ENCODE measurements at places on chromosomes 13 and 19. TPM values are rescaled to one million over a fixed set of nuclear protein-coding genes. Genes with fewer than 3 reads are reported as not detected.

KIR2DL3 gene
- total RNA-seq, result not detected

ZNF85 gene
- 12.4 TPM for total RNA-seq

PSG6 gene
- total RNA-seq, result 0.53 TPM

ZIC5 gene
- not detected for total RNA-seq

MISP gene
- total RNA-seq, result 0.09 TPM

NTF4 gene
- 1.6 TPM for total RNA-seq

GNG14 gene
- not detected for total RNA-seq

C19orf67 gene
- total RNA-seq, result 0.18 TPM

GPR12 gene
- 0.09 TPM for total RNA-seq

CPAMD8 gene
- 3.2 TPM for total RNA-seq

ZNF446 gene
- total RNA-seq, result 7.8 TPM

DNA sequence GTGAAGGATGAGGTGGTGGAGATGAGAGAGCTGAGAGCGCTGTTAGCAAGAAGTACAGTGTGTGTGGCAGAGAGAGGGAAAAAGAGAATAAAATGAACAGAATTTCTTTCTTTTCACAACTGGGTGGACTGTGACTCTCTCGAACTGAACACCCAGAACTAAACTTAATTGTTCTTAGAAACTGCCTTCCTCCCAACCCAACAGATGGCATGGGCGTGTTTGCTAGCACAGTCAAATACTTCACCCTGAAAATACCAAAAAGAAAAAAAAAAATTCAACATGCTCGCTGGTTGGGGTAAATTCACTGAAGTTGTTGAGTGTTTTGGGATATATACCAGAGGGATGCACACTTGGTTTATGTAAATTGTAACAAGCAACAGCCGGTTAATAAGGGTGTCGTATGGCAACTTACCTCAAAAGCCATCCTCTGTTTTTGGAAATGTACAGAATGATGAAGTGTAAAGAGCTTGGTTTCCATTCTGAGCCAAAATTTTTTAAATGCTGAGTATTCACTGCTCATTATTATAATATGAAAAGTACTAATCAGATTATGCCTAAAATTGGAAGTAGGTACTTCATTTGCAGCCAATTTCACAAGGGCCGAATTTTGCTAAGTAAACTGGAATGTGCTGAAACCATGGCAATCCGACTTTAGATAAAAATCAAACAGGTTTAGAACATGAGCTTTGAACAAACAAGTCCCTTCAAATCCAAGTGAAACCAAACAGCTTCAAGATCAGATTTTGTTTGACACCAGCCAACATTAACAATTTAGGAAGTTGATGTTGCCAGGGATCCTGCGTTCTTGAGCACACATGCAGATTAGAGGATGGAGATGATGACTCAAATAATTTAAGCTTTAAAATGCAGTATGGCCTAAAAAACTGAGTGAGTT, 115.8 kb downstream of the ZIC5 start:
- no peak for DNase-seq

DNA sequence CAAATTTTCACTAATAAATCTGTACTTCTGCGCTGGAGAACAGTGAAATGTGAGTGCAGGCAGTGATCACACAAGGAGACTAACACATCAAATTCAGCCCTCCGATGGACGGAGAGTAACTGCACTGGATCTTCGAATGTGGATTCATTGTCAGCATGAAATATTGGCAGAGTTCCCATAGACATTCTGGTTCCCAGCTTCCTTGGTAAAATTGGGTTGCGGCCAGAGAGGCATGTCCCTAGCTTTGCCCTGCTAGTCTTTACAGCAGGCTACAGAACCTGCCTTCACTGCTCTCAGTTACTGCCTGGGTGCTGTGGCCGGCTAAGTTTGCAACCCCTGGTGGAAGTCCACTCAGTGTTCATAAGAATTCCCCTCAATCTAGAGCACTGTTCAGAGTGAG, 32.3 kb upstream of the UQCRFS1 start:
- peak; percentile 47 for DNase-seq

DNA sequence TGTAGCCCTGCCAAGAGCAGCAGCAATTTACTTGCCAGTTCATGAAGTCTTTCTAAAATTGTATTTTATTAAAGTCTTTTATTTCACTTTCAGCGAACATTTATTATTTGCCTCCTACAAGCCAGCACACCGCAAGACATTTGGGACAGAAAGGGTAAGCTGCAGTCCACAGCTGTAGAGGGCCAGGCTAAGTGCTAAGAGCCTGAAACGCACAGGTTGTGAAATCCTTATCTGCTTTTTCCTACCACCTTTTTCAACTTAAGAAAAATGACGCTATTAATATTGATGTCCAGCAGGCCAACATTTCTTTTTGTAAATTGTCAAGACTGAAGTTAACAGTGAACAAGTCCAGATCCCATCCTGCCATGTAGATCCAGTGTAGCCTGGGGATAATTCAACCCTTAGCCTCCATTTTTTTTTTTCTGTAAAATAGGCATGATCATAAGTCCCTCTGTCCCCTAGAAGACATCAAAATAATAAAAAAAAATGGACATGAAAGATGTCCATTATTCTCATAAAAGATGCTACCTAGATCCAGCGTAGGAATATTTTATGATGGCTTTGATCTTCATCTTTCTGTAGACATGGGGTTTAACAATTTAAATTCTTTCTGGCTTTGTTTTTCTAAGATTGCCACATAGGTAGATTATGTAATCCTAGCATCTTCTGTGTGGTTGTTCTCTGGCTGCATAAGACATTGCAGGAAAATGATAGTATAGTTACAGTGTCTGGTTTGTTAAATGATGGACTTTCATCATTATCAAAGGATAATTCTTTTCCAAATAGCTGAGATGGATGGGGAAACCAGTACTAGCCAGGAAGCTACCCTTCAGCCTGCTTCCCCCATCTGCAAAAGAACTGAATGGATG, 128.4 kb downstream of the SHISA2 start:
- no peak for DNase-seq

DNA sequence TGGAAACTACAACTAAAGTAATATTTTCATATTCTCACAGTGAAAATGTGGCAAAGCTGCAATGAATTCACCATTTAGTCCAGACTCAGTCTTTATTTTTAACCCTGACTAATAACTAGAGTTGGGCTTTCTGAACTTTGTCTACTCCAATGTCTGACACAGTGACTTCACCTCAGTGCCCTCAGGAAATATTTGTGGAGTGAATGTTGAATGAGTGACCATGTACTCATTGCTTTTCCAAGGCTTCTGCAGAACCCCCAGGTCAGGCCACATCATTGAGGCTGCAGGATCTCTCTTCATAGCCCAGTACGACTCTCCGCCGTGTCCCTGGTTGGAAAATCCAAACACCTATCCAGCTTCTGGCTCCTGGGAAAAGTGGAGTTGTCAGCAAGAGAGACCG, 1.8 kb downstream of the ZNF175 start:
- DNase-seq, result no peak

DNA sequence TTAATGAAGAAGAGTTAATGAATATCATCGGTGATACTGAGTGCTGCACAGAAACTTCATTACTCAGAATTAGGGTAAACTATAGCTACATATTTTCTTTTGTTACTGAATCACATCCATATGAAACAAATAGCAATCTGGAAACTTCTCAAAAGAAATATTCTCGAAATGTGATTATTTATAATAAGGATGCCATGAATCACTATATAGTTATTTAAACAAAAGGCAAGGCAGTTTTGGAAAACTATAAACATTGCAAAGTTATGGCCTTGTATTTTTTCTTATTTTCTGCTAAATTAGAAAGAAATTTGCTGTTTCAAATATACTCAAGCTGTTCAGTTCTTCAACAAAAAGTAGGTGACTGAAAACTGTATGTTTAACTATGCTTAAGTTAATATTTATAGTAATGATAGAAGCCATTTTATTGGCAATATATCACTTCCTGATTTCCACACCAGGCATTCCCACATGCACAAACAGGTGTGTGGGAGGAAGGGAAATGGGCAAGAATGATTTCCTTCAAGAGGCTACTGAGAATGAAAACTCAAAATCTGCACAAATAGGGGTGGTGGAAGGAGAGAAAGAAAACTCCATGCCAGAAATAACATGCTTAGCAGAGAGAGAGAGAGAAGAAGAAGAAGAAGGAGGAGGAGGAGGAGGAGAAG, 74.5 kb upstream of the FRY start:
- DNase-seq, result no peak

DNA sequence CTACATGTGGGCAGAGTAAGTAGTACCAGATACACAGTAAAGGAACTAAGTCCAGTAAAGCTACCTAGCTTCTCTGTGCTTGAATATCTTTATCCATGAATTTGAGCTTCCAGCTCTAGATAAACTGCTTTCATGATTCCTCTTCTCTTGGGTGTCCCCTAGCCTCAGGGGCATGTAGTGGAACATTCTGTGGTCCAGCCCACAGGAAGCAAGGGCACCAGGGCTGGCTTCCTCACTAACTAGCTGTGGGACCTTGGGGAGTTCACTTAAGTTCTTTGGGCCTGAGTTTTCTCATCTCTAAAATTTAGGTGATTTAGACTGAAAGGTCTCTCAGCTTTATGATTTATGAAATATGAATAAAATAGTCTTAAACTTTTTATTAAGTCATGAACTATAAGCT, 185.7 kb downstream of the KATNAL1 start:
- DNase-seq, result no peak

- DNase-seq, result no peak
Observed at GRCh38 chr19:18796239-18796638, 5.1 kb upstream of the COMP start.

- DNase-seq, result peak; percentile 46
Observed at GRCh38 chr13:96984051-96984508, 10.2 kb downstream of the OXGR1 start.

DNA sequence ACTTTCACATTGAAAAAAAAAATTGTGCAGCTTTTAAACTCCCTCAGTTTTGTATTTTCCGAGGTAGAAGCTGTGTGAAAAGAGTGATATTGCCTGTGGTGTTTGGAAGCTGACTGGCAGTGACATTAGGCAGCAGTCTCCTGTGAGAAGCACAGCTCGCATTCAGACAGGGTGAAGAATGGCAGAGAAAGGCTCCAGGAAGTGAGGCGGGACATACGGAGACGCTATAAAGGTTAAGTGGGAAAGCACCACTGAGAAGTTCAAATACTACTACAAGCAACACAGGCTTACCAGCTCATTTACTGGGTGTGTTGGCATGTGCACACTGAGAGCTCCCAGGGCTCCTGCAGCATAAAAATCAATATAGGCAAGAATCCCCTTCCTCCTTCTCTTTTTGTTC, 88.4 kb downstream of the RXFP2 start:
- DNase-seq, result no peak

GRCh38 chr19:39232708-39233107, 12.1 kb downstream of the IFNL3 start:
- no peak for DNase-seq

DNA sequence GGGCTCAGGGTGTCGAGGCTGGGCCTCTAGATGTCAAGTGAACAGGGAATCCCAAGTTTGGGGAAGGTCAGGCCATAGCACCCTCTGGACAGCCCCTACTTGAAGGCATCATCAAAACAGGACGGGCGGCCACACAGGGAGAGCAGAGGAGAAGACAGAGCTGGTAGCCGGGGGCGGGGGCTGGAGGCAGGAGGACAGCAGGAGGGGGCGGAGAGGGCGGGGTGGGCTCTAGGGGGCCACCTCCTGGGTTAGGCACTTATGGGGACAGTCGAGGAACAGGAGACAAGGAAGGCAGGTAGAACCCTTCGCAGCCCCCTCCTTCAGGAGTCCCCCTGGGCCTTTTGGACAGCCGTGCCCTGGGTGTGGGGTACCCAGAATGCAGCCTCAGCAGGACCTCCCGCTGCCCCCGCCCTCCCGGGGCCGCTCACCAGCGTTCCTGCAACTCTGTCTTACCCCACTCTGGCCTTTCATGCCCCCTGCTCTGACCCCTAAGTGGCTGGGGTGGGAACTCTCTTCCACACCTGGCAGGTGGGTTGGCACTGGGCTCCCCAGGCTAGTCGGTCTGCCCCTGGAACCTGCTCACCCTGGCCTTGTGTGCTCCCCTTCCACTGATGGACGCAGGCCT, 5.8 kb downstream of the SSBP4 start:
- no peak for DNase-seq

DNA sequence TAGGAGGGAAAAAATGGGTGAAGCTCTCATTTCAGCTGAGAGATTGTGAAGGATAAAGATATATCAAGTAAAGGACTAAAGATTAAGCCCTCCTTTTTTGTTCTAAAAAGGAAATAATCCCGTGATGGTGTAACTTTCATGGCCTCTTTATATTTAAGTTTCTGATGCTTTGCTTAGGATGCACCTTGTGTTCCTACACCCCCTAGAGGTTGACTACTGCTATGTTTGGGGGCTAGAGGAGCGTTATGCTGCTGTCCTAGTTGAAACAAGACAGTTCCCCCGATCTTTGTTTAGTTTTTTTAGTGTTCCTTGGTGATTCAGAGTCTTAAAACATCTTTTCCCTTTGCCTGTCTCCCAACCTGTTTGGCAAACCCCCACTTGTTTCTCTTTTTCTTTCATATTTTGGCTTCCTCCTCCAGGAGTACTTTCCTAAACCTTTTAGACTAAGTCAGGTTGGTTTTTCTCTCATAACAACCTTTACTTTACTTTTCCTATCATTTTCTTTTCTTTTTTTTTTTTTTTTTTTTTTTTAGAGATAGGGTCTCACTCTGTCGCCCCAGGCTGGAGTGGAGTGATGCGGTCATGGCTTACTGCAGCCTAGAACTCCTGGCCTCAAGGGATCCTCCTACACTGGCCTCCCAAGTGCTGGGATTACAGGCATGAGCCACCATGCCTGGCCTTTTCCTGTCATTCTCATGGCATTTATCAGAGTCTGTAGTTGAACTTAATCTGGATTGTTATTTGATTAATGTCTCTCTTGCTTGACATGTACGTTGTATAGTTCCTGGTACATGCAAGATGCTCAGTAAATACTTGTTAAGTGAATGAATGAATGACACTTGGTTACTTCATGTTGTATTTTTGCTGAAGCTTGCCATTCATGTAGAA, 2.8 kb downstream of the UBA2 start:
- DNase-seq, result peak; percentile 48

GRCh38 chr19:55669418-55670279, 5.4 kb upstream of the EPN1 start:
- DNase-seq, result no peak

- DNase-seq, result no peak
Observed at GRCh38 chr13:70051531-70051930, 56.1 kb upstream of the ATXN8OS start.

- DNase-seq, result peak; percentile 32
Observed at GRCh38 chr19:31289976-31290375, 59.3 kb downstream of the TSHZ3 start.

DNA sequence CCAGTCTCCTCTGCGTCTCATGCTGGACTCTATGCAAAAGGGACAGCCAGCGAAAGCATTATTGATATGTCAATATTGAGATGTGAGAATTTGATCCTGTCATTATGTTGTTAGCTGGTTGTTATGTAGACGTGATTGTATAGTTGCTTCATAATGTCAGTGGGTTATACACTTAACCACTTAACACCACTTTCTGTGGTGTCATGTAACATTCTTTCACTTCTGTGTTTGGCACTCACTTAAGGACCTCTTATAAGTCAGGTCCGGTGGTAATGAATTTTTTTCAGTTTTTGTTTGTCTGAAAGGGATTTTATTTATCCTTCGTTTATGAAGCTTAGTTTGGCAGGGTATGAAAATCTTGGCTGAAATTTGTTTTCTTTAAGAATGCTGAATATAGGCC, 7.1 kb upstream of the SIGLEC7 start:
- no peak for DNase-seq

- DNase-seq, result peak; percentile 91
Observed at GRCh38 chr19:48445256-48445605, 552 bp upstream of the GRWD1 start.

All from muscle of leg (tissue), 16 donors.